NCI-H510A (cell line): ENCODE measurements at places on chromosomes 11 and 22.

DNA sequence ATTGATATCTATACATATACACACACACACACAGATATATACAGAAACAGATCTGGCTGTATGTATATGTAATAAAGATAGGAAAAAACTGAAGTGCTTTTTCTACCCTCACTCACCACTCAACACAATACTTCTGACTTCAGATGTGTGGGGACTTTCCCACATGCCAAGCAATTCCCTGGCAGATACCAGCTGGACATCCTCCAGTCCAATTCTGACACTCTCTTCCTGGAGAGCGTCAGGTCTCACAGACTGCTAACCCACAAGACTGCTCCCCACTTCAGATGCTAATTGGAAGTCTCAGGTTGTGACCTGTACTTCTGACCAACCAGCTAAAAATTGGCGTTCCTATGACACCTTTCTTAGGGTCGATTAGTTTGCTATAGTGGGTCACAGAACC lies 140.6 kb downstream of the ATG16L2 start:
- no peak for DNase-seq

GRCh38 chr11:44315947-44316658 lies 6.2 kb upstream of the ALX4 start:
- no peak for DNase-seq

- DNase-seq = no peak
Observed at GRCh38 chr22:36015811-36016529, 12.7 kb downstream of the RBFOX2 start.

DNA sequence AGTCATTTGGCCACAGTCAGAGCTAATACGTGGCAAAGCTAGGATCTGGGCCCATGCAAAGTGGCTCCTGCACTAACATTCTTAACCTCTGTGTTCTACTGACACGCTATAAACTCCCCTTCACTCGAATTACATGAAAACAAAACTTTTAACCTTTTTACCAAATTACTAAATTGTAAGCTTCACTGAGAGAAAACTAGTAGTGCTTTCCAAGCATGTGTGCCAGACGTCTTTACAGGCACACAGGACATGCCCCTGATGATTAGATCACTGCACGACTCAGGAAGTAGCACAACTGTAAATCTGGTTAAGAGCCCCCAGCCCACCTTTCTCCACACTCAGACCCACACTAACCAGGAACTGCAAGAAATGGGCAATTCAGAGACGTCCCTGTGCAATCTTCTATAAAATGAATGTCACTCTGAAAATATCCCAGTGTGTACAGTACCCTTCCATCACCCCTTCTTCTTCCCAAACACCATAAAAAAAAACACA lies 16.1 kb downstream of the PHF21A start:
- no peak for DNase-seq

DNA sequence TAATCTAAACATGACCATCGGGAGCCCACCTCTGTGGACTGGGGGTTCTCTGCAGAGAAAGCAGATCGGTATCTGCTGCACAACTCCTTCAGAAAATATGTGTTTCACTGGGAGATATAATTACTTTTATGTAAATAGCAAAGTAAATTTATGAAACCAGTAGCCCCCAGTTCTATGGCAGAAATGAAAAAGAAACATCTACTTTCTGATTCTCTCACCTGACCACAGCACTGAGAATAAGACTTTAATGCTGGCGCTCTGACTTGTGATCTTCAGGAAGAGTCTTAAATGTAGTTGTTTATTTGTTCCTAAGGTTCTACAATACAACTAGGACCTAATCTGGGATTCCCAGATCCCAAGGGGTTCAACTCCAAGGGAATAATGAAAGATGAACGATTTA lies 518.0 kb downstream of the DLG2 start:
- DNase-seq = no peak

DNA sequence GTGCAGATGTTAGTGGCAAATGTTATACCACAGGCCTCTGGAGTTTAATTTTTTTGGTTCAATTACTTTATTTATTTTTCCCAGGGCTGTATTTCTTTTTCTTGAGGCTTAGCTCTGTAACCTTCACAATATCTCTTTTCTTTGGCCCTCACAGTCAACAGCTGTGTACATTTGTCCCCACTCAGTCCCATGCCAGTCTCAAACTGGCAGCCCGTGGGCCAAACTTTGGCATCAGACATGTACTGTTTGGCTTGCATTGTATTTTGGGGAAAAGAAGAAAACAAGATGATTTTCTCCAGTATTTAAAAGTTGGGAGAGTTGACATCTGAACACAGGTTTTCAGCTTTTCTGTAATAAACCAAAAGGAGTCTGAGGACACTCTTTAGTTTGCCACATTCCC lies 87.1 kb downstream of the PRR5L start:
- DNase-seq = no peak

GRCh38 chr22:32574958-32575910 lies 100.6 kb downstream of the FBXO7 start:
- DNase-seq = no peak

DNA sequence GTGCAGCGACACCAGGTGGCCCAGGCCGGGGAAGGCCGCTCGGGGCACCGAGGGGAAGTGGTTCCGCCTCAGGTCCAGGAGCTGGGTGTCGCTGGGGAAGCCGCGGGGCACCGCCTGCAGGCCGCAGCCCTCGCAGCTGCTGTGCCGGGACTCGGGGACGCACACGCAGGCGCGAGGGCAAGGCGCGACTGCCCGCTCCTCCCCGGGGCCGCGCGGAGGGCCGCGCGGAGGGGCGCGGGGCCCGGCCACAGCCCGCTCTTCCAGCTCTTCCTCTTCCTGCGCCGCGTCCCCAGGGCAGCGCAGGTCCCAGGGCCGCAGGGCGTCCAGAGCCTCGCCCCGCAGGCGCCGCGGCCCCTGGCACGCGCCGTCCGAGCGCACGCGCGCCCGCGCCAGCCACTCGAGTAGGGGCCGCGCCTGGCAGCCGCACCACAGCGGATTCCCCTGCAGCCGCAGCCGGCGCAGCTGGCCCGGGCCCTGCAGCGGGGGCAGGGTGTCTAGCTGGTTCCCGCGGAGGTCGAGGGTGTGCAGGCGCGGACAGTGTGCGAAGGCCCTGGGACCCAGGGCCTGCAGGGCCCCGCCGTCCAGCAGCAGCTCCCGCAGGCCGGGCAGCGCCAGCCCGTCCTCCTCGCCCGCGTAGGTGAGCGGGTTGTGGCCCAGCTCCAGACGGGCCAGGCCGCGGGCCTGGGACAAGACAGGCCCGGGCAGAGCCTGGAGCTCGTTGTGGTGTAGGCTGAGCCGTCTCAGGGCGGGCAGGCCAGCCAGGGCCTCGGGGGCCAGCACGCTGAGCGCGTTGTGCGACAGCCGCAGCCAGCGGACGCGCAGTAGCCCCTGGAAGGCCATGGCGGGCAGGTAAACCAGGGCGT lies 2.8 kb downstream of the CHADL start:
- DNase-seq = peak; percentile 68

DNA sequence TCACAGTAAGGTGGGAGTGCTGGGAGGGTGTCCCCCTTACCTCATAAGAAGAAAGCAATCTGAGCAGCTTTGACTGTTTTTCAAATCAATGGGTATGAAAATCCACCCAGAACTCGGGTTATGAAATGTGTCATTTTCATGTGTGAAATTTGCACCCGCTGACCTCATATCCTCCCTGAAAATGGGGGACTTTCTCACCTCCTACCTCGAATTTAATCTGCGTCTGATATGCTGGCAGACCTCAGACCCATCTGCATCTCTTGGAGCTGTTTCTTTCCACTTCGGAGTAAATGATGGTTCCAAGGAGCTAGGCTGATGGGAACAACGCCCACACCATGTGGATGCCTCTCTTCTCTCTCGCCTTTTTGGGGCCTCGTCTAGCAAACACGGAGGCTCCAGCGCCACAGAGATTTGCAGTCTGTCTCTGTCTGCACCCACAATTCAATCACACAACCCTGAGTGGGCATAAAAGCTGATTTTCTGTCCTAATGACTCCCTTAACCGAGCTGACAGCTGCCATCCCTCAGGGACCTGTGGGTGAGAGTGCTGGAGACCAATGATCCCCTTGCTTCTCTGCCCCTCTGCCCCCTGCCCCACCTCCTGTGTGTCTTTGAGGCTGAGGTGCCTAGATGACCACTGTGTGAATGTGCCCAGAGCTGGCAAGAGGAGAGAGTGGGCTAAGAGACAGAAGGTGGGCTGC lies 71.0 kb downstream of the TRIM29 start:
- DNase-seq = no peak

DNA sequence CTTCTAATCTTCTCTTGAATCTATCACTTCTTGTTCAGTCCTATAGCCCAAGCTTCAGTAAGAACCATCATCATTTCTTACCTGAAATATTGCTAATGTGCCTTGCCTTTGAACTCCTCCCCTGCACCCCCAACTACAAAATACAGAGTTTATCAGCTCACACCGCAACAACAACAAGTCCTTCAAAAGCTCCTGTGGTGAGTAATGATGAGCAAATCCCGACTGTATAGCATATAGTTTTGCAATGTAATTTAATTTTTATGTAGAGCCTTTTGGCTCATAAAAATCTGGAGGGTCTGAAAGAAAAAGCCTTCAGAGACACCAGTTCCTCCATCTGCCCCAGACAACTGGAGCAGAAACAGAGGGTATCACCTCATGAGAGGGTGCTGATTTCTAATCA lies 124.7 kb downstream of the ARHGAP32 start:
- no peak for DNase-seq

- peak; percentile 38 for DNase-seq
Observed at GRCh38 chr11:118530683-118531596, at the start of gene TMEM25. Gene TMEM25, plus strand, starts transcription at chr11:118531192. Its CDS starts 610 bp downstream, at chr11:118531802.

DNA sequence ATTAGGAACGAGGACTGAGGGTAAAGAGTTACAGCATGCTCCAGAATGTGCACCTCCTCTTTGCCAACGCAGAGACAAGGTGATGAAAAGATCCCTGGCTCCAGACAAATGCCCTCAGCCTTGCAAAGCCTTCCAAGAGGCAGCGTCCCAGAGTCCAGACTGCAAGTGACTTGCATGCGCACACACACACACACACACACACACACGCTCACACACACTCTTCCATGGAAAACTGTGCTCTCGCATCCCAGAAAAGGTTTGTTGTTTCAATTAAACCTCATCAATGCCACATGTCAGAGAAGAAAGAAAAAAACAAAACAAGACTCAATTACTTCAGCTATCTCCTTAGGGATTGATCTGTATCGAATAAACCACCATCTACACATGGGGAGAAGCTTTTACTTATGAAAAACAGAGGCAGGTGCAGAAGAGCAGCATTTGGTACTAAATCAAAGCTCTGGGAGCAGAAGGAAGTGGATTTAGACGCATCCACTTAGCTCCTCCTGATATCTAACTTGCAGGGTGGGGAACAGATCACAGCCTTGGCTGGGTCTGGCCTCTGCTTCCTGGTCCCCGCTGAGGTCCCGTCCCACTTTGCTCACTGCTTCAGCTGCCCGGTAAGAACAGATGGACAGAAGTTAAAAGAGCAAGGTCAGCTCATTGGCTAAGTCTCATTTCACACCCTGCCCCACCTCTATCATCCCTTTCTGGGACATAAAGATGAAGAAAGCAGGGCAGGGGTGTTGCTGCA lies 249.8 kb upstream of the BLID start:
- no peak for DNase-seq

DNA sequence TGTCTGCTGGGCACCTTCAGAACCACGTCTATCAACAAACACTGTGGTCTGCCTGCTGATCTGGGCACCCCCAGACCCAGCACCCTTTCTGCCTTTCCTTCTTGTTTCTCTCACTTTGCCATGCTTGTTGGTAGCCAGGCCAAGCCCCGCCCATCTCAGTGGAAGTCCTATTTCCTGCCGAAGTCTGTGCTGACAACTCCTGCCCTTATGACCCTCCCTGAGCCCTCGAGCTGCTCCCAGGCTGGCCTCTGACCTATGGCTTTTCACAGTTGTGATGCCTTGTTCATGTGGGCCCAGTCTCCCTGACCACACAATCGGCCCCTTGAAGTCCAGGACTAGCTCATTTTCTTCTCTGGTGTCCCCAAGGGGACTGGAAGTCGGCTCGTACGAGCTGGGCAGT lies 132.1 kb downstream of the DSCAML1 start:
- DNase-seq = no peak

GRCh38 chr11:78011301-78011700 lies 11.8 kb downstream of the KCTD14 start:
- DNase-seq = no peak

GRCh38 chr11:104127828-104128227 lies 36.1 kb downstream of the PDGFD start:
- DNase-seq = no peak

DNA sequence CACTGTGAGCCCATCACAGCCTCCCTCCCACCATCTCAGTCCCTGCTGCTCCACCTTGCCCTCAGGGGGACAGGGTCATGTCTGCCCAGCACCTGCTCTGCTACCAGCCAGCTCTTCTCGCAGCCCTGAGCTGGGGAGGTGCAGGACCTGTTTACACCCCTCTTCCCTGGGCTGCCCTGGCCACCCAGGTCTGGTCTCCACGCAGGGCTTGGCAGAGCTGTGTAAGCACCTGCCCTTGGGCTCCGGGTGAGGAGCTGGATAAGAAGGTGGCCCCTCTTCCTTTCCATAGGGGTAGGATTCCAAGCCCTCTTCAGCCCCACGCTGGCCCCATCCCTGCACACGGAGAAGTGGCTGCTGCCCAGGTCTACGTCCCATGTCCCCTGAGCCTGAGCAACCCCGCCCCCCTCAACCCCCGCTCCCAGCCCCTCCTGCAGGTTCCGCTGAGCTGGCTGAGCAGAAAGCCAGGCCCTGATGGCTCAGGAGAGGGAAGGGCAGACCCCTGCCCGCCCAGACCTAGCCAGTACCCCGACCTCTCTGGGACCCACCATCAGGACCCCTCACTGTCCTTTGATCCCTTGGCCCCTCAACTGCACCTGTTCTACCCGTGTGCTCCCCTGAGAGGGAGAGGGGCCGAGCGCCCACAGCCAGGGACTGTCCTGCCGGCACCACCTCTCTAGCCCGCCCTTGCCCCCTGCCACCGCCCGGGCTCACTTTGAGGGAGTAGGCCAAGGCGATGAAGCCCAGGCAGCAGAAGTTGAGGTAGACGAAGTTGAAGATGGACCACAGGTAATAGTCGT lies 3.2 kb downstream of the IFITM10 start:
- DNase-seq = no peak

- no peak for DNase-seq
Observed at GRCh38 chr22:22881116-22882000, 6.3 kb upstream of the IGLL5 start.

- DNase-seq = peak; percentile 33
Observed at GRCh38 chr11:13343931-13344717, 66.5 kb downstream of the BMAL1 start.

DNA sequence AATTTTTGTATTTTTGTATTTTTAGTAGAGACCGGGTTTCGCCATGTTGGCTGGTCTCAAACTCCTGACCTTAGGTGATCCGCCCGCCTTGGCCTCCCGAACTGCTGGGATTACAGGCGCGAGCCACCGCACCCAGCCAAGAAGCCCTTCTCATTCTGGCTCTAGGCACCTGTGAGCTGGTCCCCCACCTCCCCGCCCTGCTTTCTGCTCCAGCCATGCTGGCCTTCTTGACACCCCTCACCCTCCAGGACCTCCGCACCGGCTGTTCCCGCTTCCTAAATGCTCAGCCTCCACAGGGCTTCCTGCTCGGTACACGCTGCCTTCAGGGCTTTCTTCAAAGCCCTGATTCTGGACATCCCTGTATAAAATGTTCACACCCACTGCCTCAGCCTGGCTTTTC lies 5.5 kb upstream of the FXYD2 start:
- no peak for DNase-seq
